ENCODE measurements at places on chromosomes 12 and 14. TPM values are rescaled to one million over a fixed set of nuclear protein-coding genes. Genes with fewer than 3 reads are reported as not detected.
A peak's percentile ranks its signal among the peaks of the same experiment; 100 is the strongest.

CACNA2D4 gene
- total RNA-seq = 7.4 TPM

PROX2 gene
- not detected for total RNA-seq

WNT5B gene
- 0.57 TPM for total RNA-seq

CEBPE gene
- 0.37 TPM for total RNA-seq

PRKD1 gene
- total RNA-seq = 3.3 TPM

SMOC1 gene
- total RNA-seq = not detected

IKBIP gene
- total RNA-seq = 12.0 TPM

TCL1B gene
- total RNA-seq = 5.5 TPM

KRT72 gene
- total RNA-seq = not detected

ANO4 gene
- total RNA-seq = not detected

GPR84 gene
- total RNA-seq = not detected

NDUFB1 gene
- total RNA-seq = 63.7 TPM

HCAR2 gene
- total RNA-seq = not detected

KRT3 gene
- not detected for total RNA-seq

DNA sequence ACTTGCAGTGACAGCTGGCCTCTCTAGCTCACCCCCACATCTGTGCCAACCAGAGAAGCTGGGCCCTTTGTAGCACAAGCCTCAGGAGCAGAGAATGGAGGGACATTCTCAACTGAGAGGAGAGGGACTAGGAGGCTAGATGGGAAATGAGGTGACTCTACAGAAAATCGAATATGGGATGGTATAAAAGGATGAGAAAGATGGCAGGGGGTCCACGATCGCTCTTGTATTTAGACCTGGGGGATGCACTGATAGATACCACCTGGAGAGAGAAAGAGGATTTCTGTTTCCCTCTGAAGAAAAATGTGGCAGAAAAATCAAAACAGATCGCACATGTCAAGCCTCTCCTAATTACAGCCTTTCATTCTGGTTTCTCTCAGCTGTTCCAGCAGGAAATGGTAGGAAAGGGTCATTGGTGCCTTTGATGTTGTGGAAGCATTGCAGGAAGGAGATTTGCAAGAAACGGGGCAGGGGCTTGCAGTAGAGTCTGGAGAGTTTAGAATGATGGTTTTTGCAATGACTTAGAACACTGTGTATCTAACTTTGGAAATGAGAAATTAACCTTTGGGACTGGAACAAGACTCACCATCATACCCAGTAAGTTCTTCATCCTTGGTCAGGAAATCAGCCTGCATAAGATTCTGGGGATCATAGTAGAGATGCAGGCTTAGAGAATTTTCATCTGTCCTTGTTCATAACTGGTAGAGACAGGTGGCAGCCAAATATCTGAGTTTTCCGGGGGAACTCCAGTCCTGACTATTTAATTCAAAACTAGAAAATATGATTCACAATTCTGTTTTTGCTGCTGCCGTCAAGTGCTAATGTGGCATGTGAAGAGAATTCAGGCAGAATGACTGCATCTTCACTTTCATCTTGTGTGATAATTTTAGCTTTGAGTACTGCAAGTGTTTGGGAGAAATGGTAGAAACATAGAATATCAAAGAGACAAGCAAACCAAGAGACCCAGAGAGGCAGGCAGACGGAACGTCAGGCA, 98.8 kb downstream of the DAD1 start:
- DNase-seq = no peak

DNA sequence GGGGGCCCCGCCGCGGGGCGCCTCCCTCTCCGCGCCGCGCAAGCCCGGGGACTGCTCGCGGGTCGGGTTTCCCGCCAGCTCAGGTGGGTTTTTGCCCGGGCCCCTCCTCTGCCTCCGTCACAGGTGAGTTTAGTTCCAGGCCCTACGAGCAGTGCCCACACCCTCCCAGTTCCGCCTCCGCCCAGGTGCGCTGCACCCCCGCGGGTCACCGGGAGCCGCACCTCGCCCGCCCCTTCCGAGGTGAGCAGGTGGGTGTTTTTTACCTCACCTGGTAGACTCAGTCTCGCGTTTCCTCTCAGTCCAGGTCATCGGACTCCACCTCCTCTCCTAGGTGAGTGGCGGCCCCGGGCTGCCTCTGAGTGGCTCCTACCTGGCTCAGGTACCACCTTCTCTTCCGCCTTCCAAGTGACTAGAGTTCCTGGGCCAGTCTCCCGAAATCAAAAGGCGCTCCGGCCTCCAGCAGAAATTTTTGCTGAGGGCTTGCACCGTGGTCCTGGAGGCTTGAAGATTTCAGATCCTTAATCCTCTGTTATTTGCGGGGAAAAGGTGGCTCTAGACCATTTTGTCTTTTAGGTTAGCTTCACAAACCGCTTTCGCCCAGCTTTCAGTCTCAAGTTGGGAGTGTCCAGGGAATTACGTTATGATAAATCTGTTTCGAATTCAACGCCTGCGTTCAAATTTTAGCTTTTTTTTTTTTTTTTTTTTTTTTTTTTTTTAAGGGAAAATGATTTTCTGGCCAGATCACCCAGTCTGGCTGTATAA, at the start of gene TMEM30B:
TMEM30B (minus strand) TSS at position 153 of the 762 bp plus-strand sequence. CDS start 191 bp downstream, outside the sequence.
- DNase-seq = no peak

- DNase-seq = no peak
Measured at GRCh38 chr14:100779691-100780080, 46.2 kb upstream of the MEG3 start.

DNA sequence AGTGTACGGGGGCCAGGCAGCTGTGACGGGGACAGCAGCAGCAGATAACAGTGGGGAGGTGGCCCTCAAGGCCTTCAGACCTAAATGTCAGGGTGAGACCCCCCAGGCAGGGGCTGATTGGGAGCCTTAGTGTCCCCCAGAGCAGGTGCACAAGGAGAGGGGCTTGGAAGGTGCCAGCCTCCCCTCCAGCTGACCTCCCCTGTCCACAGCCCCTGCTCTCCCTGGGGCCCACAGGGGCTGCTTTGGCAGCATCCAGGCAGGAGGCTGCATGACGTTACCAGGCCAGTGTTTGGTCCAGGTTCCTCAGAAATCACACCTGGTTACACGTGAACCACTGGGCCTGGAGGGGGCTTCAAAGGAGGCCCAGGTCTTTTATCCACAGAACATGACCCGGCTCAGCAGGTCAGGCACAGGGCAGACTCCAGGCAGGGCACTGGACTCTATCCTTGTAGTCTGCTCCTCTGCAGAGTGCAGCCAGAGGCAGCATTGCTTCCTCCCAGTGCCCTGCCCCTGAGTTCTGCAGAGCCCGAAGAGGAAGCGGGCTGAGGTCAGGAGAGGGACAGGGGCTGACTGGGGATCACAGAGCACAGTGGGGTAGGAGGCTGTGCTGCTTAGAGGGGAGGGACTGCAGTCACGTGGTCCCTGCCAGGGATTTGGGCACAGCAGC, 2.6 kb upstream of the TRMT61A start:
- DNase-seq = no peak

- no peak for DNase-seq
Measured at GRCh38 chr14:71117839-71118743, 210.8 kb downstream of the PCNX1 start.

DNA sequence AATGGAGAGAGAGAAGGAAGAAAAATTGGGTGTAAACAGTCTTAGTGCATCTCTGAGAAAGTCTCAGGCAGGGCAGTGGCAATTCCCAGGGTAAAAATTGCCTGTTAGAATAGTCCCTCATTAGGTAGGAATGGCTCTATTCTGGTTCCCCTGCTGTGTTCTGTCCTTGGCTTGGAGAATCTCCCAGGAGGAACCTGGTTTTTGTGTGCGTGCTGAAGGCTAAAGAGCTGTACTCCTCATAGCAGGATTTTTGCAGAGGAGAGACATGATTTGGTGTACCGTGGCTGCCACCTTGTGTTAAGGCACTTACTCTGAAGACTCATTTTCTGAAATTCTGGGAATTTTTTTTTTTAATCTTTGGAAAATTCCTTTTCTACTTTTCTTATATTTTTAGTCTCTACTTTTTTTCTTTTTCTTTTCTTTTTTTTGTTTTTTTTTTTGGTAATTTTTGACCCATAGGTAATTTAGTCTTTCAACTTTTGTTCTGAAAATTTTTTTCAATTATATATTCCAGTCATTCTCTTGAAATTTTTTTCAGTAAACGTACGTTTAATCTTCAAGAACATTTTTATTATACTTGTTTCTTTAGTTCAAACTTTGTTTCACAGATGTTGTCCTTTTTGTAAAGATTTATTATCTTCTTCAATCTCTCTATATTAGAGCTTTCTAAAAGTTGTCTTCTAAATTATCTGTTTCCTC, 63.8 kb downstream of the FBXO33 start:
- DNase-seq = peak; percentile 12

GRCh38 chr14:86779416-86779815, 1213.6 kb downstream of the GALC start:
- DNase-seq = no peak

- DNase-seq = no peak
Measured at GRCh38 chr14:100374876-100375265, 51.7 kb downstream of the SLC25A47 start.

GRCh38 chr12:108823804-108824203, 33.6 kb downstream of the SSH1 start:
- no peak for DNase-seq

DNA sequence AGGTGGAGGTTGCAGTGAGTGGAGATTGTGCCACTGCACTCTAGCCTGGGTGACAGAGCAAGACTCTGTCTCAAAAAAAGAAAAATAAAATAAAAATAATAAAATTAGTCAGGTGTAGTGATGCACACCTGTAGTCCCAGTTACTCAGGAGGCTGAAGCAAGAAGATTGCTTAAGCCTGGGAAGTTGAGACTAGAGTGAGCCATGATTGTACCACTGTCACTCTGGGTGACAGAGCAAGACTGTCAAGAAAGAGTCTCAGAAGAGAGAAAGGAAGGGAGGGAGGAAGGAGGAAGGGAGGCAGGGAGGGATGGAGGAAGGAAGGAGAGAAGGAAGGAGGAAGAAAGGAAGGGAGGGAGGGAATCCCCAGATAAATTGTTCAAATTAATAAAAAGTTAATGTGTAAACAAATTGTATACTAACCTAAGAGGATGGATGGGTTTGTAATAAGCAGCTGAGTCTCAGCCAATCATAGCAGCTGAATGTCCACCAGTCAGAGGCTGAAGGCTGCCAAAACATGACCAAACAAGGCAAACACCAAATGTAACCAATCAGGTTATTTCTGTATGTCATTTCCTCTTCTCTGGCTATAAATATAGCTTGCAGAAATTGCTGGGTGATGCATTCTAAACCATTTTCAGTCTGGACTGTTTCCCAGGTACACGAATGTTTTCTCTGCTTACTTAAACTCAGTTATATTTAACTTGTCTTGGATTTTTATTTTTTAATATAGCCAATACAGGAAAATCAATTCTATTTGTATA, 6.1 kb upstream of the CDCA4 start:
- DNase-seq = peak; percentile 6

DNA sequence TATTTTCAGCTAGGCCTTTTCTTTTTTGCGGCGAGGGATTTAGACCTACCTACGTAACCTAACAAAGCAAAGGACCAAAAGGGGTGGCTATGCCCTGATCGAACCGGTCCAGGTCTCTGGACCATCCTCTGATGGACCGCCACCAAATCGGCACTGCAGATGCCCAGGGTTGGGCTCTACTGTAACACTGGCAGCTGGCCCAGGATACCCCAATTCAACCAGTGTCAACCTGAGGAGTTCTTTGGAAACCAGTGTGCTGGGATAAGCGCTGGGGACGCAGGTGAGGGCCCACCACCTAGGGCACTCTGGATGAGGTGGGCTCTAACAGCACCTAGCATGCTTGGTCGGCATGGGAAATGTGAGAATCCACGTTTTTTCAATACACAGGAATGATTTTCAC, 32.2 kb downstream of the FBXO21 start:
- DNase-seq = no peak

DNA sequence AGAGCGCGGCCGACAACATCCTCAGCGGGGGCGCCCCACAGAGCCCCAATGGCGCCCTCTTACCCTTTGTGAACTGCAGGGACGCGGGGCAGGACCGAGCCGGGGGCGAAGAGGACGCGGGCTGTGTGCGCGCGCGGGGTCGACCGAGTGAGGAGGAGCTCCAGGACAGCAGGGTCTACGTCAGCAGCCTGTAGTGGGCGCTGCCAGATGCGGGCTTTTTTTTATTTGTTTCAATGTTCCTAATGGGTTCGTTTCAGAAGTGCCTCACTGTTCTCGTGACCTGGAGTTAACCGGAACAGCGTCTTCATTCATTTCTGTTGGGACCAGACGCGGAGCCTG, 103.8 kb upstream of the FKBP4 start:
- peak; percentile 66 for DNase-seq

GRCh38 chr14:28599191-28599590, 167.4 kb upstream of the FOXG1 start:
- DNase-seq = no peak

GRCh38 chr12:45017916-45018315, 33.0 kb downstream of the DBX2 start:
- DNase-seq = no peak

- no peak for DNase-seq
Measured at GRCh38 chr14:22475381-22475780, 113.6 kb downstream of the DAD1 start.

GRCh38 chr14:98161356-98161755, 1110.6 kb downstream of the BCL11B start:
- no peak for DNase-seq

DNA sequence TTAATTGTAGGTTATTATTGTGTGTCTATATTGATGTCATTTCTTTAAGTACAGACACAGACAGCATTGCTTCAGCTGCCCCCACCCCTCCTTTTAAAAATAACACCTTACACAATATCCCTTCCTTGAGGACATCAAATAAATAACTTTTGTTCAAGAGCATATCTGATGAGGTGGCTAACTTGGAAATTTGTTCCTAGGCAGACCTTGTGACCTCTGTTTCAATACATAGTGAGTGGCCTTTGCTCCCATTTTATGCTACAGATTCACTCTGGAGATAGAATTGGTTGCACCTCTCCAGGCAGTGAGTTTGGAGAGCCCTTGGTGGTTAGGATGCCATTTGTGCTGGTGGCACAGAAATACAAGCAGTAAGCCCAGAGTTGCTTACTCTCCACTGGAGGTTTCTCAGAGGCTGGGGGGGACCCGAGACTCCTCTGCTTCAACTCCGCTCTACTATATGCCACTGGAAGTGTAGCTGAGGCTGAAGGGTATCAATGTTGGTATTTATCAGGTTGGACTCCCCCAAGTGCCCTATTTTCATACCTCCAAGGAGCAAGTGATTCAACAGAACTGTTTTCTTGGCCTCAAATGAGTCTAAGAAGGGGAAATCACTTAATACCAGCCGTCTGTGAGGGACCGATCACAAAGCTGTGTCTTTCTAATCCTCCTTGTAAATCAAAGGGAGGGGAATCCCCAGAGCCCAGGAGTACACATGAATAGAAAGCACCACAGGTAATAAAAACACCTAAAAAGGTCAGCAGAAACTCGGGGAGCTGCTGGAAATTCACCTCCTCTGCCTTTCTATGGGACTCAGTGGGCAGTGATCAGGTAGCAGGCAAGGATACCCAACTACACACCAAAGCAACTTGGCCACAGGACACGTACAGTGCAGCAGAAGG, 463.1 kb downstream of the RAD51B start:
- peak; percentile 77 for DNase-seq
